ENCODE measurements at places on chromosomes 6 and 20.

DNA sequence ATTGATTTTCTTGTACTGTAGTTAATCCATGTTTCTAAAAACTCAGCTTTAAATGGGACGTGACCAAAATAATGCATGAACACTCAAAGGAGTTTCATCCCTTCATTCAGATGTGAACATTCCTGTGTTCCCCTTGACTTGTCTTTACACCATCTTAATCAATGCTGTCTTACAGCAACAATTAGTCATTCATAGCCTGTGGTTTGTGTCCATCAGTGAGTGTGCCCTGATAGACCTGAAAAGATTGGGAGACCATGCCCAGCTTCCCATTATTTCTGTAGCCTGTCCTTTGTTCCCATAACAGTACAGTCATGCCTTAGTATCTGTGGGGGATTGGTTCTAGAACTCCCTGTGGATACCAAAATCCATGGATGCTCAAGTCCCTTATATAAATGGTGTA is 23.9 kb downstream of the NT5E start:
- no peak for DNase-seq

GRCh38 chr6:107625264-107625663 is 135.3 kb downstream of the SOBP start:
- no peak for DNase-seq

DNA sequence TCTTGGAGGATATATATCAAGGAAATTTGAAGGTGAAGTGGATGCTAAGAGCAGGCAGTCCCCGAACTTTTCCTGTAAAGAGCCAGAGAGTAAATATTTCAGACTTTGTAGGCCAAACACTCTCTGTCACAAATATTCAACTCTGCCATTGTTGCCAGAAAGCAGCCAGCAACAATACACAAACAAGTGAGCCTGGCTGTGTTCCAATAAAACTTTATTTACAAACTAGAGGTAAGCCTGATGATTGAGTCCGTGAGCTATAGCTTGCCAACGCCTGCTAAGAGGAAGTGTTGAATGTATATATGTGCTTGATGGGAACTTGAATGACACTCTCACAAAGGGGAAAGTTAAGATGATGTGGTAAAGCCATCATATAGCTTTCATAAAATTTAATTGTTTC is 166.0 kb upstream of the PLN start:
- DNase-seq, result no peak

DNA sequence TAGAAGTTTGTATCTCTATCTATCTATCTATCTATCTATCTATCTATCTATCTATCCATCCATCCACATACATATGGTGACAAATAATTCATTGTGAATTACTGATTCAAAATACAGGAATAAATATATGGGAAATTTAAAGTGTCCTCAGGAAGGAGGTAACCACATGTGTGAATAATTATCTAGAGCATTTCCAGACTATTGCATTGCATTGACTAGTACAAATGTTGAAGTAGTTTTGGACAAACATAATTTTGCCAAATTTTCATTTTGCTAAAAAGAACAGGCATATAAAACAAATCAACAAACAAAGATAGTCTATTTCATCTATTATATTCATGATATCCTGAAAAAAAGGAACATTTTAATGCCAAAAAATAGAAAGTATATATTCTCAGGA is 192.7 kb downstream of the UTRN start:
- no peak for DNase-seq

- no peak for DNase-seq
These were observed 284.4 kb downstream of the ESR1 start for GRCh38 chr6:152091851-152092341.

DNA sequence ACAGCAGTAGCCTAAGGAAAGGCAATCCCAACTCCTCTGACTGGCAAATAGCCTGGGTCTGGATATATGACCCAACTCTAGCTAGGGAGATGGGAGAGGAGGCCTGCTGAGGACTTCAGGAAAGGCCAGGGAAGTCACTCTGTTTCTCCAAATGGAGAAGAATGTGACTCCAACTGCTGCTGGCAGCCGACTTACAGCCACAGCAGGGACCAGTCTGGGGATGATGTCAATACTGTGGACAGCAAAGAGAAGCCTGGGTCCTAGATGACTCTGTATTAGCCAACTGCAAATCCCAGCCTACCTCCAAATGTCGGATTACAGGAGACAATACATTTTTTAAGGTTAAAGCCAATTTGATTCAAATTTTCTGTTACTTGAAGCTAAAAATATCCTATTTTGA is 232.6 kb downstream of the FOXC1 start:
- DNase-seq, result no peak

- no peak for DNase-seq
These were observed 34.1 kb downstream of the PRPH2 start for GRCh38 chr6:42688281-42688680.
